ENCODE measurements at places on chromosomes 1 and 21.

- H3K4me1 ChIP-seq: peaks cover 3% of the 10 kb centered on the region
- H3K4me3 ChIP-seq: no peak overlapping the region
- H3K27me3 ChIP-seq: peaks cover 32% of the 10 kb centered on the region
- peaks cover 21% of the 10 kb centered on the region for H3K36me3 ChIP-seq
- DNase-seq: no peak
- no peak overlapping the region for H3K27ac ChIP-seq
Measured at GRCh38 chr1:201778279-201779065, 50.5 kb upstream of the IPO9 start.

DNA sequence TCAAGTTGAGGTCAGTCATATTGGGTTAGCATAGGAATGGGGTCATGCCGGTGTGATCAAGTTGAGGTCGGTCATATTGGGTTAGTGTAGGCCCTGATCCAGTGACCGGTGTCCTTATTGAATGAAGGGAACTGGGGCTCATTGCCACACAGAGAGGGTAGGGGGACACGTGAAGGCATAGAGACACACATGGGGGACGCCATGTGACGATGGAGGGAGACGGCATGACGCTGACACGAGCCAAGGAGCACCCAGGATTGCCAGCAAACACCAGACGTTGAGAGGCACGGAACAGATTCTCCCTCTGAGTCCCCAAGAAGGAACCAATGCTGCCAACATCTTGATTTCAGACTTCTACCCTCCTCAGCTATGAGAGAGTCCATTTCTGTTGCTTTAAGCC is 136.9 kb upstream of the ZBTB40 start:
- H3K36me3 ChIP-seq: no peaks in the 10 kb centered on the region
- H3K4me1 ChIP-seq: no peaks in the 10 kb centered on the region
- DNase-seq: no peak
- no peak overlapping the region for H3K4me3 ChIP-seq
- no peaks in the 10 kb centered on the region for H3K27me3 ChIP-seq

DNA sequence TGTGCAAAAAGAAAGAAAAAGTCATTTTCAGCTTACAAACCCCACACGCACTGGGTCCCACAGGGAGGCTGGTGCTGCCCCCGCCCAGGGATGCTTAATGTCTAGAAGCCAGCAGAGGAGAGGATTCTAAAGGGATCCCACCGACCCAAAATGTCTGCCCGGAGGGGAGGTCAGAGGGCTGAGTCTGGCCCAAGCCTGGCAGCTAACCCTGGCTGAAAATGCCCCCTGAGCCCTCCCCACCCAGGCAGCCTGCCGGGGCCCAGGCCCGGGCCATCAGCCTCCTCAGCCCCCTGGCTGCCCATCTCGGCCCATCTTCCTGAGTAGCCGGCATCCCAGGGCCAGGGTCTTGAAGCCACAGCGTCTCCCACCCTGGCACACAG is 33.5 kb downstream of the ACOT7 start:
- H3K27ac ChIP-seq: no peak overlapping the region
- no peak overlapping the region for H3K4me3 ChIP-seq
- no peak for DNase-seq
- H3K27me3 ChIP-seq: no peaks in the 10 kb centered on the region

DNA sequence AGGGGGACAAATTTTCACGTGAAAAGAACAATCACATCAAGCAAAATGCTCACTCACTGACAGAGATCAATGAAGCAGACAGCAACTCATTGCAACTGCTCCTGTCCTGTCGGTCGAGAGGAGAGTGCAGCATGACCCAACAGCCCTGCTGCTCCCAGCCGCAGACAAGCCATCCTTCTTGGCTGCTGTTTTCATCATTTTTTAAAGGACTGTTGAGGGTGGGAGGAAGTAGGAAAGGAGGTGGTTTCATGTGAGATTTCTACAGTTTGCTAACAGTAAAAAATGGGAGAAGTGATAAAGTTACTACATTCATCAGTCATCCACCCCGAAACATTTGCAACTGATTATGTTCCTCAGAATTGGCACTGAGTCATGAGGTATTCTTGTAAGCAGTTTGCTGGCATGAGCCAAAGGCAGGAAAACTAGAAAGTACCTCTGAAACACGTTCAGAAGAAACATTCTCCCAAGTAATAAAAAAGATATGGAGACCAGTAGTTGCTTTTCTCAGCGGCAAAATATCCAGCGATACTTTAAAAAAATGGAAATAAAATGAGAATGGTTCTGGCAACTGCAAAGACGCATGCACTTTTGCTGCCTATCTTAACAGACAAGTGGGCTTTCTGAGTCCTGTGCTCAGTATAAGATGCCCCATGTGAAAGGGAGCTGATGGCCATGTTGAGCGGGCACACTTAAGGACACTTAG is 72.0 kb upstream of the CLDN14 start:
- H3K4me3 ChIP-seq: no peak overlapping the region
- no peaks in the 10 kb centered on the region for H3K27me3 ChIP-seq
- no peaks in the 10 kb centered on the region for H3K4me1 ChIP-seq
- no peak for DNase-seq
- no peak overlapping the region for H3K27ac ChIP-seq
- no peaks in the 10 kb centered on the region for H3K36me3 ChIP-seq

GRCh38 chr1:207240325-207241101 is 81.0 kb upstream of the CD55 start:
- H3K27ac ChIP-seq: no peak overlapping the region
- no peak for DNase-seq
- H3K4me1 ChIP-seq: peaks cover 8% of the 10 kb centered on the region

DNA sequence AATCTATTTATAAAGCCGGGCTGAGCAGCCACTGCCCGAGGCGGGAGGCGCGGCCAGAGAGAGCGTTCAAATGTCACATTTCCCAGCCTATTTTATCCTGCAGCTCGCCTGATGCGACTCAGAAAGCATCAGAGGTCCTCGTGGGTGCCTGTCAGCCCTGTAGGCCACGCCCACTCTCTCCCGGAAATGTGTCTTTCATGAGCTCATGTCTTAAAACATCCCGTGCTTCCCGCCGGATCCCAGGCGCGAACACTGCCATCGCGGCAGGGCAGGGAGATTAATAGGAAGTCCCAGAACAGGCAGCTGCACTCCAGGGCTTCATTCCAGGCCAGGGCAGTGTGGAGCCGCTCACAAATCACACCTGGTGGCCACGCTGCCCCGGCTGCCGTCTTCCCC is 117.5 kb downstream of the PRDM16 start:
- H3K27ac ChIP-seq: peak overlapping the region; percentile 81
- no peaks in the 10 kb centered on the region for H3K4me1 ChIP-seq
- H3K27me3 ChIP-seq: no peaks in the 10 kb centered on the region
- no peak overlapping the region for H3K4me3 ChIP-seq

GRCh38 chr1:5830771-5831599 is 161.2 kb downstream of the NPHP4 start:
- no peak overlapping the region for H3K4me3 ChIP-seq
- H3K36me3 ChIP-seq: no peaks in the 10 kb centered on the region
- H3K27ac ChIP-seq: no peak overlapping the region

DNA sequence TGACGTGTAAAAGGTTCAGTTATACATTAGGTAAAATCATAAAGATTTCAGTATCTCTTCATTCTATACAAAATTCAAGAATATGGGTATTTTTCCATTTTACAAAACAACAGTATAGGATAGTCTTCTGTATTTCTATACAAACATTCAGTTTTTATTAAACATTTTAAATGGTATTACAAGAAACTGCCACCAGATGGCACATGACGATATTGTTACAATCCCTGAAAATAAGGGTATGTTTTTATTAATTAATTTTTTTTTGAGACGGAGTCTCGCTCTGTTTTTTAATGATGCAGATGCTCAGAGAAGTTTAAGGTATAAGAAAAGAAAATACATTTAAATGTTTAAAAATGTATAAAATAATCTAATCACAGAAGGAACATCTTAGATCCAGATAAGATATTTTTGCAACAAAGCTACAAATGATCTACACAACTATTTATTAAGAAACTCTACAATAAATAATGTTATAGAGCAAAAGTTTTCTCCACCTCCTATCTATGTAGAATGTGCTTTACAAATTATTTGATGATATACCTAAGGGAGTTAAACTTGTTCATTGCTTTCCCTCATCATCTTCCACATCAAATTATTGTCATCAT is 23.5 kb upstream of the RSBN1 start:
- no peak overlapping the region for H3K27ac ChIP-seq
- no peaks in the 10 kb centered on the region for H3K4me1 ChIP-seq
- no peaks in the 10 kb centered on the region for H3K36me3 ChIP-seq
- DNase-seq: no peak
- peaks cover 9% of the 10 kb centered on the region for H3K27me3 ChIP-seq

DNA sequence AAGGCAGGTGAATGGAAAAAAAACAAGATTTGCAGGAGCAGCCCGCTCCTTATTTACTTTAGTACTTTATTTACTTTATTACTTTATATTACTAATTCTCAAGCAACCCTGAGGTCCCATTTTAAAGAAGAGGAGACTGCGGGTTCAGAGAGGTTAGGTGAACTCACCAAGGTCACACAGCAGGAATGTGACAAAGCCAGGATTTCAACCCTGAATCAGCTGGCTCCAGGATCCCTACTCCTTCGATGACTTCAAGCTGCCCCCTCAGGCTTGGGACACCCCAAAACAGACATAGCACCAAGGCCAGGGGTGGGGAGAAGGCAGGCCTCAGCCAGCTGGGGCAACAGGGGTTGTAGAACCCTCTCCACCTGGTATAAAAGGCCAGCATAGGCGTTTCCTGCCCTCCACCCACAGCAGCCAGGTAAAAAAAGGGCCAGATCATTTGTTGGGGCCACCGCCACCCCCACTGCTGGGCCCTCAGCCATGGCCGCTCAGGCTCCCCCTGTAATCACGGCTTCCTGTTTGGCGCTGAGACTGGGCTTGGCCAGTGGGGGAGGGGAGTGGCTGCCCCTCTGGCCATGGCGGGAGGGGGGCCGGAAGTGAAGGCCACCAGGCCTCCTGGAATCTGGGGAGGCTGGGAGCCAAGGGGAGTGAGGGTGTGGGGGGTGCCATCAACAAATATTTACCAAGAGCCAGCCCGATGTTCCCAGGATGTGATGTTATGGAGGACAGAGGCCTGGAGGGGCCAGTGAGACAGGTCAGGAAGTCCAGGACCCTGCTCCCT is 6.6 kb downstream of the SDC3 start:
- DNase-seq: no peak
- no peak overlapping the region for H3K4me3 ChIP-seq
- H3K27ac ChIP-seq: no peak overlapping the region

DNA sequence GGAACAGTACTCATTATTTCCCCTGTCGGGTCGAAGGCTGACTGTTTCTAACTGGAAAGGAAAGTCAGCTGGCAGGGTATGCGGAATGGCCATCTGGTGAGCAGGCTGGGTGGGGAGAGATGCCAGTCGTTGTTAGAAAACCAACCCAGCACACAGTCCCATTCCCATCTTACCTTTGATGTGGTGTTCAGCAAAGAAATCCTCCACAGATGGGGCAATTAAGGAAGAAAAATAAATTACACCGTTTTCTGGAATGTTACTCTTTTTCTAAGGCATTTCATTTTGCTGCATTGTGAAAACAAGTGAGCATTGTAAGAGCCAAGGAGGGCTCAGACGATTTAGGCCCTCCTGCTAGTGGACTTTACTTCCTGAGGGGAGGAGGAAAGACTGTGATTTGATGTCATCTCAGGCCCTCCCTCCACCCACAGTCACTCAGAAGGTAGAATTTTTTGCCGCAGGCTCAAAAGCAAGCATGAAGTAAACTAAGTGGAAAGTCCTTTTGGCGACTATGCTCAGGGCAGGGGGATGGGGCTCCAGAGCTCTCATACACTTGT is at the start of gene SLC16A4:
Gene SLC16A4 (minus strand): TSS at position 335 of the 554 bp plus-strand sequence. CDS start 1,703 bp downstream, outside the sequence.
- H3K4me3 ChIP-seq: no peak within 1 kb of the TSS
- H3K27me3 ChIP-seq: no peaks in the 10 kb centered on the region
- peak; percentile 57 for DNase-seq
- no peaks in the 10 kb centered on the region for H3K4me1 ChIP-seq
- H3K27ac ChIP-seq: no peak within 1 kb of the TSS

DNA sequence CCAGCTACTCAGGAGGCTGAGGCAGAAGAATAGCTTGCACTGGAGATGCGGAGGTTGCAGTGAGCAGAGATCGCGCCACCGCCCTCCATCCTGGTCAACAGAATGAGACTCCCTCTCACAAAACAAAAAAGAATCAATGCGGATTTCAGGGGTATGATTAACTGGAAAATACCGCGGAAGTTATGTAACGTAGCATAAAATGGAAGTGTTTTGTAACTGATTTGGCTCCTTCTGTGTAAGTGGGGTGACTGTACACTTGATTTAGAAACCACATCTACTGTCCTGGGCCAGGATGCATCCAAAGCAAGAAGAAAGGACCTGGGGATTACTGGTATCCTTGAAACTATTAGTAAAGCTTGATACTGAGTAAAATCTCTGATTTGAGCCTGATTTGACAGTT is 3.1 kb upstream of the VAMP4 start:
- no peaks in the 10 kb centered on the region for H3K36me3 ChIP-seq
- H3K4me1 ChIP-seq: no peaks in the 10 kb centered on the region
- no peak for DNase-seq
- H3K27ac ChIP-seq: no peak overlapping the region

GRCh38 chr1:161073474-161074121 is 3.9 kb upstream of the ARHGAP30 start:
- no peaks in the 10 kb centered on the region for H3K27me3 ChIP-seq
- no peaks in the 10 kb centered on the region for H3K4me1 ChIP-seq
- no peaks in the 10 kb centered on the region for H3K36me3 ChIP-seq
- H3K27ac ChIP-seq: no peak overlapping the region

DNA sequence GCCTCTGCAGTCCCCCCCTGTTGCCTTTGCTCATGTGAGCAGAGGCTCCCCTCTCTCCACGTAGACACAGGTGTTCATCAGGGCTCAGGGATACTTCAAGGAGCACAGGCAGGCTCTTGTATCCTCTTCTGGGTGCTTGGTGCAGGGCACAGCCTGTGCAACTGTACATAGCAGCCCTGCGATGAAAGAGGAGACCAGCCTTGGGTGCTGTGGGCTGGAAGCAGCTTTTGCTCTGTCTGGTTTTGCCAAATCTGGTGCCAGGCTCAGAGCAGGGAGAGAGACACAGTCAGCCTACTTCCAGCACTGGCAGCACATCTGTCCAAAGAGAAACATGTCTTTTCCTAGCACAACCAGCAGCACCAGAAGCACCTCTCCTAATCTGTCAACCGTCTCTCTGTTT is 132.1 kb downstream of the ETS2 start:
- no peak overlapping the region for H3K27ac ChIP-seq
- DNase-seq: no peak
- H3K36me3 ChIP-seq: no peaks in the 10 kb centered on the region
- no peaks in the 10 kb centered on the region for H3K27me3 ChIP-seq
- H3K4me1 ChIP-seq: no peaks in the 10 kb centered on the region
- no peak overlapping the region for H3K4me3 ChIP-seq

DNA sequence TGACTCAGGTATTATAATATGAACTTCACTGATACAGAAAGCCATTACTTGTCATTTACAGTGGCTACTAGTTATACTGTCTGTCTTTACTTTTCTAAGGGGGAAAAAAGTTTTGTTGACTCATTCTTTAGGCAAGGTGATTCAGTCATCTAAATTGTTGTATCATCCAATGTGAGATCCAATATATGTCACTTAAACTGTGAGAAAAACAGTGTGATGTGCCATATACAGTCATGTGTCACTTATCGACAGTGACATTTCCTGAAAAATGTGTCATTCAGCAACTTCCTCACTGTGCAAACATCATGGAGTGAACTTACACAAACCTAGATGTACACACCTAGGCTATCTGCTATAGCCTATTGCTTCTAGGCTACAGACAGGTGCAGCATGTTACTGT is 57.6 kb downstream of the KCNK2 start:
- H3K36me3 ChIP-seq: no peaks in the 10 kb centered on the region
- H3K27me3 ChIP-seq: no peaks in the 10 kb centered on the region
- DNase-seq: no peak
- no peak overlapping the region for H3K4me3 ChIP-seq
- no peaks in the 10 kb centered on the region for H3K4me1 ChIP-seq

- no peaks in the 10 kb centered on the region for H3K27me3 ChIP-seq
- H3K27ac ChIP-seq: no peak overlapping the region
- H3K36me3 ChIP-seq: peaks cover 67% of the 10 kb centered on the region
- H3K4me3 ChIP-seq: no peak overlapping the region
- no peak for DNase-seq
Measured at GRCh38 chr1:228298471-228298870, 90.6 kb downstream of the OBSCN start.
